ENCODE measurements at places on chromosomes 12 and 14.

- no peak for DNase-seq
Measured at GRCh38 chr12:75656648-75657047, 145.2 kb upstream of the KRR1 start.

- DNase-seq, result no peak
Measured at GRCh38 chr12:101117842-101118241, 92.2 kb downstream of the SLC5A8 start.

DNA sequence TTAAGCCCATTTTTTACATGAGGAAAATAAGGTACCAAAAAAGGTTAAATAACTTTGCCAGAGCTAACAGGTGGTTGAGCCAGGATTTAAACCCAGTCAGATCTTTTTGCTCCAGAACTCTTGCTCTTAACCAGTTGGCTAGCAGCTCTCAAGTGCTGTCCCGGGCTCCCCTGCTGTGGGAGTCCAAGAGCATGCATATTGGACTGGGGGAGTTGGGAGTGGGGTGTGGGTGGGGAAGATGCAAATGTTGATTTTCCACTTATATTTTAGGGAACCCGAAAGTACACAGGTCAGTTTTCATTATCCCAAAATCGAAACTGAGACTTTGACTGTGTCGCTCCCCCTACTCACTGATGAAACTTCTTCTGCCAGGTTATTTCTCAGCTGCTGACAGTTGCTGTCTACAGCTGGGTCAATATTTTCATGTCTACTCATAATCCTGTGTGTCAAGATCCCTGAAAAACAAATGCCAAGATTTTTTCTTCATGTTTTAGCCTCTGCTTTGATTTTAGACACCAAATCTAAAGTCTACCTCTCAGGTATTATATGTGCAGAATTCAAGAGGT lies 172.3 kb upstream of the TMPO start:
- DNase-seq, result no peak

GRCh38 chr12:70178038-70178437 lies 65.2 kb upstream of the CNOT2 start:
- no peak for DNase-seq

- no peak for DNase-seq
Measured at GRCh38 chr12:42167711-42168110, 23.0 kb upstream of the GXYLT1 start.

DNA sequence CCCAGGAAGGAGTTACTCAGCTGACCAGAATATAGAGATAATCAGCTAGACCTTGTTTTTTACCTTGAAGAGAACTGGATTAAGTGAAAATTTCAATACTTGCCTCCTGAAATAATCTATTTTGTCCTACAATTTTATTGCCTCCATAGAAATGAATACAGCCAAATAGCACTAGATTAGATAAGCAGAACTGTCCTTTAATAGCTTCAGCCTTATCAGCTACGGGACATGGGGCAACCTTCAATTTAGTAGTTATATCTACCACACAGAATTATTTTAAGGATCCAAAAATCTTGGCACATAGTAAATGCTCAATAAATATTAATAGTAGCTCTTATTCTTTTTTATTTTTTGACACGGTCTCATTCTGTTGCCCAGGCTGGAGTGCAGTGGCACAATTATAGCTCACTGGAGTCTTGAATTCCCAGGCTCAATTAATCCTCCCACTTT lies 67.2 kb upstream of the PLEKHG3 start:
- no peak for DNase-seq

DNA sequence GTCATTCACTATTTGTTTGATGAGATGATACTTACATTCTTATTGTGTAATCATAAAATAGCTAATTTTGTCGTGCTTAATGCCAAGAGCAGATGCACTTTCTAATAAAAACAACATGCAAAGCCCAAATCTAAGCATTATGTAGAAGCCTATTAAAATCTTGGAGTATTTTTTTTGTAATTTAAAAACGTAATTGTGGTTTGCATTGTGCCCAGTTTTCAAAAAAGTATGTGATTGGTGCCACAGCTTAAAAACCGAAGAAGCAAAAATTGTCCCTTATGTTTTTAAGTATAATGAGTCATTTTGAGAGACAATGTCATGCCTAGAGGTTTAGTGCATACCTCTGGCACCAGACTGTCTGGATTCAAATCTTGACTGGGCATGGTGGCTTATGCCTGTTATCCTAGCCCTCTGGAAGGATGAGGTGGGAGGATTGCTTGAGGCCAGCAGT lies 464.8 kb upstream of the RGS6 start:
- no peak for DNase-seq
